ENCODE measurements at places on chromosomes 6 and 20.
A peak's percentile ranks its signal among the peaks of the same experiment; 100 is the strongest.

GRCh38 chr20:3067139-3068014 lies 4.0 kb upstream of the OXT start:
- DNase-seq: peak; percentile 26

DNA sequence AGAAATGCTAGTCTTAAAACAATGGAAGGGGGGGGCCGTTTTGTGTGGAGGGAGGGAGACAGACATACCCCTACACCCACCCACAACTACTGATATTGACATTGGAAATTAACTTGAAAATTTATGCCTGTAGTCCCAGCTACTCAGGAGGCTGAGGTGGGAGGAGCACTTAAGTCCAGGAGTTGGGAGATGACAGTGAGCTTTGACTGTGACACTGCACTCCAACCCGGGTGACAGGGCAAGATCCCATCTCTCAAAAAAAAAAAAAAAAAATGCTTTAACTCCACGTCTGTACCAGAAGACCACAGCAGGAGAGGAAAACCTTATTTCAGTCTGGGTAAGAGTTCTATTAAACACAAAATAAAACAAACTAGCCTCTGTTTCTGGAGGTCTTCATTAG lies 2.2 kb downstream of the TBC1D20 start:
- DNase-seq: no peak

GRCh38 chr6:119614138-119614537 lies 264.6 kb upstream of the MAN1A1 start:
- DNase-seq: no peak

- DNase-seq: no peak
Measured at GRCh38 chr6:90488816-90489215, 98.1 kb downstream of the MAP3K7 start.

GRCh38 chr6:147744012-147744411 lies 235.5 kb downstream of the SAMD5 start:
- DNase-seq: no peak

GRCh38 chr6:107348224-107348623 lies 111.1 kb downstream of the PDSS2 start:
- DNase-seq: no peak

GRCh38 chr6:122749451-122750050 lies 30.0 kb upstream of the FABP7 start:
- DNase-seq: no peak

DNA sequence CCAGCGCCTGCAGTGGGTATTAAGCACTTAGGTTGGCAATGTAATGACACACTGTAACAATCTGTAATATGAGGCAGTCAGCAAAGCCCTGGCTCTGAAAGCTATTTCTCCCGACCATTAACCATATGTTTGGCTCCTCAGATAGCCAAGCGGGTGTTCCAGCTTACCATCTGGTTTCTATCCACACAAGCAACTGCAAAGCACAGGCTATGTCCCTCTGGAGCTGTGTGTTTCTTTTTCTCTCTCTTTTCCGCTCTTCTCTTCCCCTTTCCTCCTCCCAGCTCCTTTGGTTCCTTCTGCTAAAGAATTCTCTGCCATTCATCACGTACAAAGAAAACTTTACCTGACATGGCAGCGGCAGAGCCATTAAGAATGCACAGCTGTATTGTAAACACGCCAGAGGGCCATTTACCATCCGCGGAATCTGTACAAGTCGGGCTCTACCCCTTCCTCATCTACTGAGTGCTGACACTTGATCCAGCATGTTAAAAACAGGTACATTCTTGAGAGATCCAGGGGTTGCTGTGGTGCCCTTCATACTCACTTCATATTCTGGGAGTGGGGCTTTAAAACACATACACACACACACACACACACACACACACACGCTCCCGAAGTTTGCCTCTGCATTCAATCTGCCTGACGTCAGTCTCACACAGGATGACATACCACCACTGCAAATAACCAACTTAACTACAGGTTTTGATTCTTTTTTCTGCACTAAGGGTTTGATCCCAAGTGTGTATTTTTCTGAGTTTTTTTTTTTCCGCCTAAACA lies 77.2 kb downstream of the BACH2 start:
- DNase-seq: peak; percentile 68

DNA sequence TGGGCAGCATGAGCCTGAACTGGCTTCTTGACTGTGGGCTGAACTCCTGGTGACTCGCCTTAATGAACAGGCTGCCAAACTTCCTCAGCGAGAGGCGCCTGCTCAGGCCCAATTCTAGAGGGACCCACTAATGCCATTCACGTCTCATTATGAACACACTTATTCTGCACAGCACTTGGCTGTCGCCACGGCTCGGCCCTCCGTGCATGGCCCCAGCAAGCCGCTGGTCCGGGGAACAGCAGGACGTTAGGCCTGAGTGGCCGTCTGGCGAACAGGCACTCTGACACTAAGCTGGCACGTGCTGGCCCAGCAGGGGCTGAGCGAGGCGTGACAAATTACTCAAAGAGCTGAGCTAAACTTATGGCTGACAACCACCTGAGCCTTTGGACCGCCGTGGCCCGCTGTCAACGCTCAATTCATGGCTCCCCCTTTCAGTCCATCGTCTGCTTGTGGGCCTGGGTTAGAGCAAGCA lies 45.9 kb downstream of the INSM1 start:
- DNase-seq: peak; percentile 37

DNA sequence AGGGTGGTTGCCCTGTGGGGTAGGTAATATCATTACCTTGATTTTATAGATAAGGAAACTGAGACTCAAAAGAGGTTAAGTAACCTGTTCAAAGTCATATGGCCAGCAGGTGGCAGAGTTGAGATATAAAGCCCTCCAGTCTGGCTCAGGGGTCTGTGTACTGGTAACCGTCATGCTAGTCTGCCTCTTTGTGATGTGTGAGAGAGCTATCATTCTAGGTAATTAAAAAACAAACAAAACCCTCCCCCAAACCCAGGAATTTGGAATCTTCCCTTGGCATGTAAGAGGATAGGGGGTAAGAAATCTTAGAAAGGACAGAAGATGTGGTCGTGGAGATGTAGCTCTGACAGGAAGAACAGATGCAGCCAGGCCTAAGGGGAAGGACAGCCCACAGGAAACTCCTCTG lies 206.0 kb downstream of the CDC5L start:
- peak; percentile 98 for DNase-seq

DNA sequence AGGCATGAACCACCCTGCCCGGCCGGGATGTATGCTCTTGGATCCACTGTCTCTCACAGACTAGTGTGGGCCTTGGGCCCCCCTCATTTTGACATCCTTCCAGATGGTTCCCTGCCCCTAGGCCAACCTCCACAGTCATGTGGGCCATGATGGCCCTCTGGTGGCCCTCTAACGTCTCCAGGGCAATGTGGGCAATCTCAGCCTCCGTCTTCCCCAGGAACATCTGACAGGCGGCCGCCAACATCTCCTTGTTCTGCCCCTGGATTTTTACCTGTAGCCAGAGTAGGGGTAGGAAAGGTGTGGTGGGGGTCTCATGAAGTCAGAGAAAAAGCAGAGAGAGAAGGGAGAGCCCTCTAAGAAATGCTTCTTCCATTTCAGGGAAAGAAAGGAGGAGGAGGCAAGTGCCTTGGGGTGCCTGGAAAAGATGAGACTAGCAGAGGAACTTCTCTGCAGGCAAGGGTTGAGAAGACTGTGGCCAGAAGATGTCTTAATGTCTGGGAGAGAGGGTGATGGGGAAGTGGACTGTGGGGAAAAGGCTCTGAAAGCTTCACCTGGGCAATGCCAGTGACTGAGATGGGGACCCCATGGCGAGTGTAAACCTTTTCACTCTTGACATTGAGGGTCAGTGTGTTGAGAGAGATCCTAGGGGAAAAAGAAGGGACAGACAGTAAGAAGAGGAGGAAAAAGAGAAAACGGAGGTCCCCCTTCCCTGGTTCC lies 1.3 kb downstream of the FLOT1 start:
- no peak for DNase-seq

Measured in mesendoderm (in vitro differentiated cells).